ENCODE measurements at places on chromosomes 5 and 9.

GRCh38 chr5:90575712-90576111 is 17.1 kb downstream of the ADGRV1 start:
- no peak for DNase-seq

DNA sequence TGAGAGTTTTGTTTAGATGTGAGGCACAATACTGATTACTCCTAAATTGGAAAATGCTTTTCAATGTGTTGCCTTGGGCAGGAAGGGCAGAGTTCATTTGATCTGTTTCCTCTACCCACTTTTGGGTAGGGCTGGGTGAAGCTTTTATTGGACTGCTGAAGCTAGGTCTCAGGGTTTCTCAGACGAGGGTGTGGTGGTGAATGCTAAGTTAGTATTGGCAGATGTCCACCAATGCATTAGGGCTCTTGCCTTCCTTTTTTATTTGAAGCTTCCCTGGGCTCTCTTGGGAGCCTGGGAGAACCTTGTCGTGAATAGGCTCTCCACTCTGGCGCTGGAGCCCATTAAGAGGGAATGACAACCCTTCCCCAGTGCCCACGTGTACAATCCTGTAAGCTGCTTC is 23.1 kb downstream of the SPTAN1 start:
- no peak for DNase-seq

- peak; percentile 55 for DNase-seq
These were observed 16.9 kb upstream of the FBP1 start for GRCh38 chr9:94656200-94656599.

DNA sequence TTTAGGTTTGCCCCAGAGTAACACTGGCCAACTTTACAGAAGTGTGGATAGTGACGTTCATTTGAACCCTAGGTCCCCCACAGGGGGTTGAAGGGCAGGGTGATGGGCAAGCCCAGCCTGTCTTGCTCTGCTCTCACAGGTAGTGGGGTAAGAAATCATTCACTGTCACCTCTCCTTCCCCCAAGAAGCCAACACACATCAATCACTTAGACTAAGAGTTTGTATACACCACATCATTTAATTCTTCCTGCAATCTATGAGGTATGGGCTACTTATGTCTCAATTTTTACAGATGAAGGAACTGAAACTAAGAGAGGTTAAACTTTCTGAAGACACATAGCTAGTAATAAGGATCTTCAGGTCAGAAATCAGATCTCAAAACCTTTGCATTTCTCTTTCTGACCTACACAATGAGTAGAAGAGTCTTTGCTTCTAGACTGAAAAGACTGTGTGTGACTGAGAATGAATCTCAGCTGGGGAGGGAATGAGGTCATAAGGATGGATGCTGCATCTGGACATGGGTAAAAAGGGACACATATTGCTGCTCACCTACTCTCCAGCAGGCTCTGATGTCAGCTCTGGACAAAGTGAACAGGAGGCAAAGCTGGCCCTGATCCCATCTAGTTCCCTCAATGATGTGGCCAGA is 81.0 kb upstream of the EQTN start:
- no peak for DNase-seq

DNA sequence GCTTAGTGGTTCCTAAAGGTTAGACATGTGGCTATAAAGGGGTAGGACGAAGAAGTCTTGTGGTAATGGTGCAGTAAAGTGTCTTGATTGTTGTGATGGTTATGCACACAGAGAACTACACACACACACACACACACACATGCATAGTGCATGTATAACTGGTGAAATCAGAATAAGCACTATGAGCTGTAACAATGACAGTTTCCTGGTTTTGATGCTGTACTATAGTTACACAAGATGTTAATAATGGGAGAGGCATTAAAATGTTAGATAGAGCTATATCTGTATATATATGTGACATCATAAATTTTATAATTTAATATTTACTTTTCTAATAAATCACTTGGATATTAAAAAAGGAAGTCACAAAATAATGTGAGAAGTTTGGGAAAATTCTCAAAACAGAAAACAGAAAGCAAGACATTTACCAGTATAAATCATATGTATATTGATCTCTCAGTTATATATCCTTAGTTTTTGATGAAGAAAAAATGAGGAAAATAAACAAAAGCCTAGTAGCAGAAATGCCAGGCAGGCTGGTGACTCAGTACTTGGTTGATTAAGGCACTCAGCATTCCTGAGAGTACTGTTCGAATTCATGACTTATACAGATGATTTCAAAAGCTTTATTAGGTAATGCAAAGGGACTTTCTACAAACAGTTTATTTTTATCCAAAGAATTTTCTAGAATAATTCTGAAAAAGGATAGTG is 350.5 kb upstream of the DAB2 start:
- no peak for DNase-seq

Data from activated CD4-positive, alpha-beta T cell treated with anti-CD3 and anti-CD28 coated beads, Interleukin-2, amount 10 ng/mL, durations not matched to agents 7 days and 5 days (primary cell).